Stimulated activated CD4-positive, alpha-beta T cell treated with anti-CD3 and anti-CD28 coated beads, TNF-alpha, amount 100 ng/mL, for 24 hours (primary cell): ENCODE measurements at places on chromosomes 4 and X.

DNA sequence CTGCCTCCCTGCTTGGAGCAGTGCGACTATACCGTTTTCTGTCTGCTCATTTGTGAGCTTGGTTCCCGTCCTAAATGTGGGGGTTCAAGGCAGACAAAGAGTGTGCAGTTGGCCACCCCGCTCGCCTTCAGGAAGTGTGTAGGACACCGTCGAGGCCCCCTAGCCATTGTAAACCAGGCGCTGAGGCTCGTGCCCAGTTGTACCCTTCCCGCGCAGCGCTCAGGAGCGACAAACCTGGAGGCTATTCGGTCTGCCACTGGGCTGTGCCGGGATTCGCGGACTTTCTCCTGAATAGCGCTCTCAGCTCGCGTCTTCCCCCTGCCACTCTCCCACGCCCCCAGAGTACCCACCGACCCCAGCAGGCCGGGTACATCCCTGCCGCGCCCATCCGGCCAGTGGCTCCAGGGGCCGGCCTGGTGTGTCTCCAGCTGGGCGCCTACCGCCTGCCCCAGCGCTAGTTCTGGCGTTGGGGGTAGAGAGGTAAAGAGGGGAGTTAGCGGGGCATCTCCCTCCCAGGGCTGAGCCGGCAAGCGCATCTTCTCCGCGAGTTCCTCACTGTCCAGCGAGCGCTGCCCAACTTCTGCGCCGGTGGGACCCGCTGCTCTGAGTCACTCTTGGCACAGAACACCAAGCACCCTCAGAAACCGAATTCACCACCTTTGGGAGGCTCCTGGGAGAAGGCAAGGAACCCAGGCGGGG is 880 bp upstream of the LONRF3 start:
- DNase-seq = no peak

DNA sequence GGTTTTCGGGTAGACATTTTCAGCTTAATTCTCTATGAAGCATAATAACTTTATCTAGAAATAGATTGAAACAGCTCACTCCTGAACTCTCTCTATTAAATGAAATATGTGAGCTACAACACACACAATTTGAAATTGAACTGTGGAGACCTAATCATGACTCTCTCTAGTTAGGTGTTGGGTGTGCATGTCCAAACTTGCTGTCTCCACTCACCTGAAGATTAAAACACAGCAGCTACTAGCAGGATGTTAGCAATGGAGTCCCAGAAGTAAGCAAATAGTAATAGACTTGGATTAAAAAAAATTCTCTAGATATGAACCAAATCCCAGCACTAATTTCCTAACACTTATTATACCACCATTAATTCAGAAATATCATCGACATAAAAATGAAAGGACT is 173.1 kb downstream of the FSTL5 start:
- DNase-seq = no peak

- DNase-seq = no peak
Measured at GRCh38 chr4:30462445-30463090, 257.6 kb upstream of the PCDH7 start.

DNA sequence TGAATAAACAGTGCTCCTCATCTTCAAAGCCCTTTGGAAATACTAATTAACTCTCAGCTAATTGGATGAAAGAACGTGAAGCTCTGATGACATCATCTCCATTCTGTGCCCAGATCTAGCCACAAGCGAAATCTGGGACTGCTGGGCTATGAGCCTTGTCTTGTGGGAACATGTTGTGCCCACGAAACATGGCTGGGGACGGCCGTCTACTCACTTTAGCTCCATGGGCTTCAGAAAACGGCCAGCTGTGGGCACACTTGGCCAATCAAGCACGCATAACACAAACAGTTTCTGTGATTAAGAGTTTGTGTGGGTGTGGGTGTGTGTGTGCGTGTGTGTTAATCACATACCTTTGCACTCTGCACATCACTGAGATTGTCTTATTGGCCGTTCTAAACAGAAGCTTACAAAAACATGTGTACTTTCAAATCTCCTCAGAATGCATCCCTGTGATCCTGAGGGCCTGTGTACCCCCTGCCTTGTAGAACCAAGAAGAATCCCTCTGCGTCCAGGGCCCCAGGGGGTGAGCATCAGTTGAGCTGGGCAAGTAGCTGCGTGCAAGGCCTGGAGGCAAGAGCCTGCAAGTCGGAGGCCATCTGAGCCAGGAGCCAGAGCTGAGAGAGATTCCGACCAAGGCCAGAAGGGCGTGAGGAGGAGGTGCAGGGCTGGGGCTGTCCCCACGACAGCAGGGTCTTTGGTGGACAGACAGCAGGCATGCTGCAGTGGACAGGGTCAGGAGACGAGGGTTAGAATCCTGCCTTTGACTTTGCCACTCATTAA is 18.7 kb upstream of the ZNF185 start:
- DNase-seq = no peak

GRCh38 chr4:148649652-148650331 is 207.6 kb upstream of the NR3C2 start:
- DNase-seq = no peak

GRCh38 chrX:85993539-85994197 is 53.7 kb downstream of the CHM start:
- DNase-seq = no peak
